ENCODE measurements at places on chromosomes 6 and 20.

GRCh38 chr6:115842338-115842737 lies 218.4 kb downstream of the FRK start:
- DNase-seq = no peak

- DNase-seq = no peak
Measured at GRCh38 chr20:57610261-57610952, 9.8 kb downstream of the ZBP1 start.

GRCh38 chr6:47022191-47022590 lies 19.9 kb downstream of the ADGRF1 start:
- DNase-seq = no peak

GRCh38 chr6:93420163-93420795 lies 920 bp upstream of the EPHA7 start:
- no peak for DNase-seq

- DNase-seq = no peak
Measured at GRCh38 chr6:149270616-149271015, 46.9 kb upstream of the TAB2 start.

- DNase-seq = no peak
Measured at GRCh38 chr6:106470811-106471210, 110.3 kb downstream of the CRYBG1 start.

DNA sequence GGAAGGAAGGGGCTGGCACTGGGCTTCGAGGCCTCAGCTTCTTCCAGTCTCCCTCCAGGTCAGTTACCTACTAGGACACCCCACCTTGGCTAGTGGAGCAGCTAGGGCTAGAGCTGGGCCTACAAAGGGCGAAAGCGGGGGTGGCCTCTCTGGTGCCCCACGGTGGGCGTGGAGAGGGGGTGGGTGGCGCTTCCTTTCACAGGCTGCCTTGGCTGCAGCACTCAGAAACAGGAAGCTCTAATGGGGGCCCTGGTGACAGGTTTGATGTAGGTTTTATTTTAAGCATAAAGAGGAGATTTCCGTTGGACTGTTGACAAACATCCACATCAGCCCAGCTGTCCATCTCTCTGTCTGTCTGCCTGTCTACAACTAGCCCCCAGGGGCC lies 13.4 kb downstream of the FAM110A start:
- no peak for DNase-seq

GRCh38 chr6:38975621-38976049 lies 72.9 kb upstream of the GLP1R start:
- no peak for DNase-seq

DNA sequence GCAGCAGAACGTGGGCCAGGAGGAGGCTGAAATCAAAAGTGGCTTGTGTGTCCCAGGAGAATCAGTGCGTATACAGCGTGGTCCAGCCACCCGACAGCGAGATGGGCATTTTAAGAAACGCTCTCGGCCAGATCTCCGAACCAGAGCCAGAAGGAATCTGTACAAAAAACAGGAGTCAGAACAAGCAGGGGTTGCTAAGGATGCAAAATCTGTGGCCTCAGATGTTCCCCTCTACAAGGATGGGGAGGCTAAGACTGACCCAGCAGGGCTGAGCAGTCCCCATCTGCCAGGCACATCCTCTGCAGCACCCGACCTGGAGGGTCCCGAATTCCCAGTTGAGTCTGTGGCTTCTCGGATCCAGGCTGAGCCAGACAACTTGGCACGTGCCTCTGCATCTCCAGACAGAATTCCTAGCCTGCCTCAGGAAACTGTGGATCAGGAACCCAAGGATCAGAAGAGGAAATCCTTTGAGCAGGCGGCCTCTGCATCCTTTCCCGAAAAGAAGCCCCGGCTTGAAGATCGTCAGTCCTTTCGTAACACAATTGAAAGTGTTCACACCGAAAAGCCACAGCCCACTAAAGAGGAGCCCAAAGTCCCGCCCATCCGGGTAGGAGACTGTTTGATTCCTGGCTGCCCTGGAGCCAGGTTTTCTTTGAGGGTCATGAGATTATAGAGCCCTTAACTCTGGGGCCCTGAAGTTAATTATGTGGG lies 75.3 kb downstream of the ASXL1 start:
- no peak for DNase-seq

- DNase-seq = no peak
Measured at GRCh38 chr20:12207875-12208274, 290.2 kb downstream of the BTBD3 start.

- DNase-seq = no peak
Measured at GRCh38 chr6:101806241-101806640, 412.7 kb downstream of the GRIK2 start.

DNA sequence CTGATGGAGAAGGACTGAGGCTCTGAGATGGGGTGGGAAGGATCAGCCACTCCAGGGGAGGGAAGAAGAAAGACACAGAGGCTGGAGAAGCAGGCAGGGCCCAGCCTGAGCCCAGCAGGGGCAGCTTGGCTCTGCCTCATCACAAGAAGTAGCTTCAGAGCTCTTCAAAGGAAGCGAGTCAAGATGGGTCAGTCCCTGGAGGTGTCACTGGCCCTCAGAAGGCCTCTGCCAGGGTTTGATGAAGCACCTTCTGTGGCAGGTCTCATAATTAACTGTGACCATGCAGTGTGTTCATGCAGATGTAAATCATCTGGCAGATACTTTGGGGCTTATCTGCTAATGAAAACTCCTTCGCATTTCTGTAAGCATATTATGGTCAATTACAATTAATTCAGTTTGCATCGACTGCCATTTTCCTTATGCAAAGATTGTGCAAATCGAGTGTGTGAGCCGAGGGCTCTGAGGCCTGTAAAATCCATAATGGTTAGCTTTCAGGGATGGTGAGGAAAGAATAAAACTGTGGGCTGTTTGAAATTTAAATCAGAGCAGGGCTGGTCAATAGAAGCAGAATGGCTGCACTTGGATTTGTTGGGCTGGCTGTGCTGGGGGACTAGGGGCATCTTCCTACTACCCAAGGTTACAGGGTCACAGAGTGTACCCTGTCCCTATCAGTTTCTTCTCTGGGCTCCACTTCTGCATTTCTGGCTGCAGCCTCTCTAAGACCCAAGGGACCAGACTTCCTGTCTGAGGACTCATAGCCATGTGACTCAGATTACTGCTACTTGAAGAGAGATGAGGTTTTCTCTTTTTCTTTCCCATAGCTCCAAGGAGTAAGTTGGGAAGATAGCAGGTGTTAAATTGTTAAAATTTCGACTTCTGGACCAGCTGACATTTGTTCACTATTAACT lies 376.6 kb downstream of the DHX35 start:
- no peak for DNase-seq

DNA sequence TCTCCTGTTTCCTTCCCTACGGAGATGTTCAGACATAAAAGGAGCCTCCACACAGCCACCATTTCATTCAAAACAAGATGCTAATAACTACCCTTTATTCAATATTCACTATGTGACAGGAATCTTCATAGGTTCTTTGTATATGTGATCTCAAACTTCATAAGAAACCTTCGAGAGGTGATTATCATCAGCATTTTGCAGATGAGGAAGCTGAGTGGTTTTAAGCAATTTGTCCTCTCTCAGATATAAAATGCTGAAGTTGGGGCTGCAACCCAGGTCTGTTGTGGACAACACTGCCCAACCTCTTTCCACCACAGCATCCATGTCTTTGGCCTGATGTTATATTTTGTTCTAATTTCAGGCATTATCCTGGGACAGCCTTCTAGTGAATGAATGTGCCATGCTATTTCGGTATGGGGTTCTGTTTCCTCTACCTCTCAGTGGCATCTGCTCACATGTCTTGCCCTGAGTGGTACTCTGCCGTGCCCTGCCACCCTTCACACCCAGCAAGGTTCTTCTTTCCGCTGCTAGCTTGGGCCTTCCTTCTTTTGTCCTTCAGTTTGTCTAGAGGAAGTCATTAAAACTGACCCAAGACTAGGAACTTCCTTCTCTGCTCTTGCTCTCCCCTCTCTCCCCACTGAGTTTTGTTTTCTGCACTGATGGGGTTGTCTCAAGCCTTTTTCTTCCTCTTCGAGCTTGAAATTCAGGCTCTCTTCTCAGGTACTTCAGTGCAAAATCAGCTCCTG lies 300.9 kb upstream of the PRDM1 start:
- no peak for DNase-seq

GRCh38 chr6:13666194-13667105 lies 45.2 kb downstream of the RANBP9 start:
- DNase-seq = no peak

DNA sequence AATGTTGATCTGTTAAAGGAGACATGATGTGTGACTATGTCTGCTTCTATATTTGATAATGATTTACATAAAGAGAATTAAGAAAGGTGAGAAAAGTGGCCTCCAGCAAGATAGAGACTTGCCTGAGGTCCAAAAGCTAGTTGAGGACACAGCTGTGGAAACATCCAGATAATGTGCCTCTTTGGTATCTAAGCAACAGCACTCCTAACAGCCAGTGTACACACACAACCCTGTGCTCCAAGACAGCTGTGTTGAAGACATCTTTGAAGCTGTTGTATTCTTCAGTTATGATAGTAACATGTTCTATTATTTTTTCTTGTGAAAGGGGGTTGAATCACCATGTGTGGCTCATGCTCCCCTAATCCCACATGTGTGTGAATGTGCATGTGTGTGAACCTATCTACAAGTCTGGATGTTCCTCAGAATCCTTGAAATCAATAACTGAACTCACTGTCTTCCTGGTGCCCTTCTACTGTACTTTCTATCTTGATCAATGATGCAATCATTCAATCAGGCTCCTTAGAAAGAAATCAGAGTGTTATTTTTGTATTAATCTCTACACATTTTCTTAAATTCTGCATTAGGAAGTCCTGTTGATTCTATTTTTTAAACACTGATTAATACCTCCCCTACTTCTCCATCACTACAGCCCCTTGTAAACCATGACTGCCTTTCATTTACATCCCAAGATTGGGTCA lies 116.7 kb upstream of the SSTR4 start:
- no peak for DNase-seq

GRCh38 chr20:32477594-32478512 lies 107.3 kb downstream of the NOL4L start:
- DNase-seq = no peak

- no peak for DNase-seq
Measured at GRCh38 chr6:111818539-111819226, 54.6 kb downstream of the FYN start.

GRCh38 chr6:99802396-99803031 lies 191.5 kb downstream of the MCHR2 start:
- no peak for DNase-seq

- DNase-seq = no peak
Measured at GRCh38 chr6:61817716-61818115, 468.3 kb downstream of the KHDRBS2 start.

DNA sequence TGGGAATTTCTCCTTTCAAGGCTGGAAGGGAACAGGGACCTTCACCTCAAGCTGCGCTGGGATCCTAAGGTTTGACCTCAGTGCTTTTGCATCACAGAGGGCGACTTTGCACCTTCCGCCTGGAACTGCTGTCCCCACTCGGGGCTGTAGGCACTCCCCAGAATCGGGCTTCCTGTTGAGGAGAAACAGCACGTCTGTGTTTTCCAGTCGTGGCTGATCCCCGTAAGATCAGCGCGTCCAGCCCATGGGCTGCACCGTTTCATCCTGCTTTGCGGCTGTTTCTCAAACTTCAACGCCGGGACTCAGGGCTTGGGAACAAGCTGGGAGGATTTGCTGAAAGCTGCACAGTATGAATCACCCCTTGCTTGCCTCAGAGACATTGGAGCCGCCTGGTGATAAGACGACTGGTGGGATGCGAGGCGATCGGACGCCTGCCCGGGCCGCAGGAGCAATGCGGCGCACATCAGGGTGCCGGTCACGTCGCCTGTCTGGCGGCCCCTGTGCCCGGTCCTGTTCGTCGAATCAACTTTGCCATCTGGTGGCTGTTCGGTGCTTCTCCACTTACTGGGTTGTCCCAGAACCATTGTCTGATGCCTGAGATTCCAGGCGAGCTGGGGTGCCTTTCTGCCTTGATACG lies 53.6 kb upstream of the FRMD1 start:
- DNase-seq = no peak

GRCh38 chr6:141866731-141867497 lies 265.8 kb upstream of the GJE1 start:
- no peak for DNase-seq

DNA sequence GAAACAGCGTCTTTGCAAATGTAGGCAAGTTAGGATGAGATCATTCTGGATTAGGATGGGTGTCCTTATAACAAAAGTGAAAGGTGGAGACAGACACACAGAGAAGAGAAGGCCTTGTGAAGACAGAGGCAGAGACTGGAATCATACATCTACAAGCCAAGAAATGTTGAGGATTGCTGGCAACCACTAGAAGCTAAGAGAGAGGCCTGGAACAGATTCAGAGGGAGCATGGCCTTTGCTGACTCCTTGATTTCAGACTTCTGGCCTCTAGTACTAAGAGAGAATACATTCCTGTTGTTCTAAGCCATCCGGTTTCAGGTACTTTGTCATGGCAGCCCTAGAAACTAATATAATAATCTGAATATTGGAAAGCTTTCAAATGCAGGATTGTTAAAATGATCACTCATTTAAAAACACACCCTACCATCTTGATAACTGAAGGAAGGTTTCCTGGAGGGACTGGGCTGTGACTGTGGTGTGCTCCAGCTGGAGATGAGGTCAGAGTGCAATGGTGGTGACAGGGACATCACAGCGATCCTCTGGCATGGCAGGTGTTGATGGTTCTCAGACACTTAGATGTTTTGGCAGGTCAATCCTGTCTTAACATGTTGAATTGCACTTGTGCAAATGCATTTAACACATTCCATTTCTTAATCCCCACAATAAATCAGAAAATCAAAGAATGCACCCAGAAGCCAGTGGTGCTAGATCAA lies 25.1 kb downstream of the CD83 start:
- no peak for DNase-seq

DNA sequence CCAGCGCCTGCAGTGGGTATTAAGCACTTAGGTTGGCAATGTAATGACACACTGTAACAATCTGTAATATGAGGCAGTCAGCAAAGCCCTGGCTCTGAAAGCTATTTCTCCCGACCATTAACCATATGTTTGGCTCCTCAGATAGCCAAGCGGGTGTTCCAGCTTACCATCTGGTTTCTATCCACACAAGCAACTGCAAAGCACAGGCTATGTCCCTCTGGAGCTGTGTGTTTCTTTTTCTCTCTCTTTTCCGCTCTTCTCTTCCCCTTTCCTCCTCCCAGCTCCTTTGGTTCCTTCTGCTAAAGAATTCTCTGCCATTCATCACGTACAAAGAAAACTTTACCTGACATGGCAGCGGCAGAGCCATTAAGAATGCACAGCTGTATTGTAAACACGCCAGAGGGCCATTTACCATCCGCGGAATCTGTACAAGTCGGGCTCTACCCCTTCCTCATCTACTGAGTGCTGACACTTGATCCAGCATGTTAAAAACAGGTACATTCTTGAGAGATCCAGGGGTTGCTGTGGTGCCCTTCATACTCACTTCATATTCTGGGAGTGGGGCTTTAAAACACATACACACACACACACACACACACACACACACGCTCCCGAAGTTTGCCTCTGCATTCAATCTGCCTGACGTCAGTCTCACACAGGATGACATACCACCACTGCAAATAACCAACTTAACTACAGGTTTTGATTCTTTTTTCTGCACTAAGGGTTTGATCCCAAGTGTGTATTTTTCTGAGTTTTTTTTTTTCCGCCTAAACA lies 77.2 kb downstream of the BACH2 start:
- DNase-seq = no peak

GRCh38 chr6:34242252-34243130 lies 5.8 kb downstream of the HMGA1 start:
- DNase-seq = no peak
